ENCODE measurements at places on chromosomes 7 and 10.

DNA sequence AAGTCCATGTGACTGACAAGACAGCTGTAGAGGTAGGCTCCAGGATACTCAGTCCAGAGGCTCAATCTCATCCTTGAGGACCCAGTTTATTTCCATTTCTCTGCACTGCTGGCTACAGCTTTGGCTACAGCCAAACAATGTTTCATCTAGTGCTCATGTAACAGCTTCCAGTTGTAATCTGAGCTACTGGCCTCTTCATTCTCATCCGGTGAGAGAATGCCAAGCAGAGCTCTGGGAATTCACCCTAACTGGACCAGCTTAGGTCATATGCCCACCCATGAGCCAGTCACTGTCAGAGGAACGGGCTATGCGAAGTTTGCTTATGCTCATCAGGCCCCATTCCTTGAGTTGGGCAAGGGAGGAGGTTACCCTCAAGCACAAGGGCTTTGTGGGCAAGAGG is 192.9 kb downstream of the EVX1 start:
- DNase-seq = no peak

- DNase-seq = peak; percentile 47
These were observed 584 bp upstream of the GARS1 start for GRCh38 chr7:30594048-30594539.

DNA sequence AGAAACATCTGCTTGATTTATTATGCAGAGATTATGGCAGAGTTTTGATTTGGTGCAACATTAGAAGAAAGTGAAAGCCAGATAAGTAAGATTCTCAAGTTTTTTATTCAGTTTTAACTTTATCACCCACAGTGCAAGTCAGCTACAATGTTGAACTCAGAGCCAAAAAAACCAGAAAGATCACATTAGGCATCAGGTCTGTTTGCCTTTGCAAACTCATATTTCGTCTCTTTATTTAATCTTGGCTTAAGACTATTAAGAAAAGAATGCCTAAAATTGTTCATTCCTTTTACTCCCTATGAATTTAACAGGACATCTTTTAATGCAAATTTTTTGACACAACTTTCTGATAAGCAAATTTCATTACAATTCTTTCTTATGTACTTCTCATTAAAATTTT is 76.0 kb upstream of the TMEM26 start:
- DNase-seq = no peak

DNA sequence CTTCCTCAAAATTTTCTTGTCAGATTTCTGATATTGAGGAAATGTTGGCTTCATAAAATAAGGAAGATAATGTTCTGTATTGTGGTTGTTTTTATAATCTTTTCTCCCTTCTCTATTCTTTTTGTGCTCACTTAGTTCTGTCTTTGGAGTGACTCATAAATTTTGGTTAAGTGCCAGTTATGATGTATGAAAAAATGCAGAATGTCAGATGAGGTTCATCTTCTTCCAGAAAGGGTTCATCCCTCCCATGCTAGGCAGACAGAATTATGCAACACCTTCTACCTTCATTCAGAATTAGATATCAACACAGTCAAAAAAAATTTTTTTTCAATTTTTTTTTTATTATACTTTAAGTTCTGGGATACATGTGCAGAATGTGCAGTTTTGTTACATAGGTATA is 36.6 kb upstream of the CYP2C19 start:
- DNase-seq = no peak

GRCh38 chr10:43006490-43006889 is 70.4 kb upstream of the RET start:
- DNase-seq = no peak

- DNase-seq = no peak
These were observed 33.3 kb downstream of the GET4 start for GRCh38 chr7:909358-910329.

GRCh38 chr10:48242171-48242904 is 32.2 kb downstream of the FRMPD2 start:
- no peak for DNase-seq

DNA sequence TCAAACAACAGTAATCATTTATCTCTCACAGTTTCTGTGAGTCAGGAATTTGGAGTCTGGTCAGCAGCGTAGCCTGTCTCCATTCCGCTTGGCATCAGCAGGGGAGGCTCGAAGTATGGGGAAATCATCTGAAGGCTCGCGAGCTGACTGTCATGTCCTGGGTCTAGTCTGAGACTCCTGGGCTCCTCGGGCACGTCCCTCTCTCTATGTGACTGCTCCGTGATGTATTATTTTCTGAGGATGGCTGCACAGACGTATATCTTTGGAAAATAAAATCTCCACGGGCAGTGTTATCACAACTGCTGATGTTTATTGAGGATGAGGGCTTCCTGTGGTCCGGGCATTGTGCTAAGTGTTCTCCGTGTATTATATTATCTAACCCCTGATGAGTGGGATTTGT is 23.3 kb upstream of the PCGF5 start:
- DNase-seq = no peak

- no peak for DNase-seq
These were observed 881 bp upstream of the SSBP1 start for GRCh38 chr7:141737118-141737835.

DNA sequence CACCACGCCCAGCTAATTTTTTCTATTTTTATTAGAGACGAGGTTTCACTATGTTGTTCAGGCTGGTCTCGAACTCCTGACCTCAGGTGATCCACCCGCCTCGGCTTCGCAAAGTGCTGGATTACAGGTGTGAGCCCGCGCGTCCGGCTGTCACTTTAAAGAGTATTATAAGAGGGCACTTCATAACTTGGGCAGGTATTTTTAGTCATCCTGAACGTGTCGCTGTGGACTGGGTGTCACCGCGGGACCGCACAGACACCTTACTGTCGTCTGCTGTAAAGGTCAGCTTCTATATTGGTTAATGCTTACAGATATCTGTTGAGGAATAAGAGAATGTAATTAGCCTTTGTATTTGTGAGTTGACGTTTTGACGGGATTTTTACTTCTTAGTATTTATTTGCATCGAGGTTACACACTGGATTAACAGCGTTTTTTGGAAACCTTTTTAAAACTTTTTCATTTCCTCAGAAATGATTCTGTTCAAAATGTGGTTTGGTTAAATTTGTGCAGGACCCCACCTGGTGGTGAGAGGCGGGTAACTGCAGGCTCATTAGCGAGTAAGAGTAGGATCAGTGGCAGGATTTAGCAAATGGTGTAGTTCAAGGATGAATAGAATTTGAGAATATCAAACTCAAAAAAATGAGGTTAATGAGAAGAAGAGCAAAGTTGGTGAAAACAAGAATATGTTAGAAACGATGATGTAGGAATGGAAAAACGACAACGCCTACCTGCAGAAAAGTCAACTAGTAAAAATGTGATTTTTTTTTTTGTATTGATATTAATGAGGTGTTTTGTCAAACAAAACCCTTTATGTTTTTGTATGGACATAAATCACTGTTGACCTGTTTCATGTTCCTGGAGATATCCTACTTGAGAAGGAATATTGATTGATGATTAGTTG is 3.2 kb downstream of the DNAJB6 start:
- peak; percentile 52 for DNase-seq

GRCh38 chr7:46349490-46349889 is 428.4 kb upstream of the IGFBP3 start:
- no peak for DNase-seq

DNA sequence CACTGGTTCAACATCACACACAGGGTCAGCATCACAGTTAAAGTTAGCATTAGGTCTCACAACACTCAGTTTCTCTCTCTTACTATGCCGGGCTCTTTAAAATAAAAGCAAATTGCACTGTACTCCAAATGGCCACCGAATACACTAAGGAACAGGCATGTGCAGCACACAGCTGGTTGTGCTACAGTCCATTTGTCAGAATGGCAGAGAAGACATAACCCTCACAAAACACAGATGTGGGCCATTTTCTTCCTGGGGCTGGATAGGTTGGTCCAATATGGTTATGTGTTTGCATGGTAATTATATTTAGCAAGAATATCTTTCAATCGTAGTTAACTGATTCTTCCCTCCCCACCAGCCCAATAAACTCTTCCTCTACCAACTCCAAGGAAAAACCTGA is 9.0 kb downstream of the JCAD start:
- DNase-seq = no peak

DNA sequence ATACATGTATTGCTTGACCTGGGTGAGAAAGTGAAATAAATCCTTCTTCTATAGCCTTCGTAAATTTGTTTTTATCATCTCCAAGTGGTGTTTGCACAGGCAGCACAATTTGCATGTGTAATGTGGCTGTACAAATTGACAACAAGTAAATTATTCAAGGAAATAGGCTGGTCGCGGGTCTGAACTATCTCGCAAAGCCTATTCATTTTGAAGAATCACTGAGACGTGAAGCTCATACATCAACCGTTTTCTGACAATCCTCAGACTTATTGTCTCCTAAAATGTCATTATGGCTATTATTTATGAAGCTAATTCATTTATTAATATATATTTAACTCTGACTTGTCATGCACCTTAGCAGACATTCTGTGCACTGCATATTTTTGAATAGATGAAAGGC is 16.2 kb upstream of the FAM204A start:
- DNase-seq = no peak

DNA sequence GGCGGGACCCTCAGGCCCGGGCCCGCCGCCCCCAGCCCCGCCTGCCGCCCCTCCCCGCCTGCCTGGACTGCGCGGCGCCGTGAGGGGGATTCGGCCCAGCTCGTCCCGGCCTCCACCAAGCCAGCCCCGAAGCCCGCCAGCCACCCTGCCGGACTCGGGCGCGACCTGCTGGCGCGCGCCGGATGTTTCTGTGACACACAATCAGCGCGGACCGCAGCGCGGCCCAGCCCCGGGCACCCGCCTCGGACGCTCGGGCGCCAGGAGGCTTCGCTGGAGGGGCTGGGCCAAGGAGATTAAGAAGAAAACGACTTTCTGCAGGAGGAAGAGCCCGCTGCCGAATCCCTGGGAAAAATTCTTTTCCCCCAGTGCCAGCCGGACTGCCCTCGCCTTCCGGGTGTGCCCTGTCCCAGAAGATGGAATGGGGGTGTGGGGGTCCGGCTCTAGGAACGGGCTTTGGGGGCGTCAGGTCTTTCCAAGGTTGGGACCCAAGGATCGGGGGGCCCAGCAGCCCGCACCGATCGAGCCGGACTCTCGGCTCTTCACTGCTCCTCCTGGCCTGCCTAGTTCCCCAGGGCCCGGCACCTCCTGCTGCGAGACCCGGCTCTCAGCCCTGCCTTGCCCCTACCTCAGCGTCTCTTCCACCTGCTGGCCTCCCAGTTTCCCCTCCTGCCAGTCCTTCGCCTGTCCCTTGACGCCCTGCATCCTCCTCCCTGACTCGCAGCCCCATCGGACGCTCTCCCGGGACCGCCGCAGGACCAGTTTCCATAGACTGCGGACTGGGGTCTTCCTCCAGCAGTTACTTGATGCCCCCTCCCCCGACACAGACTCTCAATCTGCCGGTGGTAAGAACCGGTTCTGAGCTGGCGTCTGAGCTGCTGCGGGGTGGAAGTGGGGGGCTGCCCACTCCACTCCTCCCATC is 82.7 kb downstream of the PAX2 start:
- peak; percentile 40 for DNase-seq

- DNase-seq = no peak
These were observed 78.2 kb downstream of the EPC1 start for GRCh38 chr10:32268788-32269187.

DNA sequence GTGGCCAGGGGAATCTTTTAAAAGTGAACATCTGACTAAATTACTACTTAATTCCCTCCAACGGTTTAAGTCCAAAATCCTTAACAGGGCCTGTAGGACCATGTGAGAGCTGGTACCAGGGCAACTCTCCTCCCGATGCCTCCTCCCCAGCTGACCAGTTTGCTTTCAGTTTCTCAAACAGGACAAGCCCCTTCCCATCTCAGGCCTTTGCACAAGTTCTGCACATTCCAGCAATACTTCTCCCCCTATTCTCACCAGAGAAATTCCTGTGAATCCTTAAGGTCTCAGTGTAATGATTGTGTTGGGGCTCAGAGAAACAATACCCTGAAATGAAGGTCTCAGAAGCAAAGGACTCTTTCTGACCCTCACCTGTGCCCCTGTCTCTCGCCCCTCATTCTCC is 8.0 kb upstream of the CALHM1 start:
- DNase-seq = no peak

DNA sequence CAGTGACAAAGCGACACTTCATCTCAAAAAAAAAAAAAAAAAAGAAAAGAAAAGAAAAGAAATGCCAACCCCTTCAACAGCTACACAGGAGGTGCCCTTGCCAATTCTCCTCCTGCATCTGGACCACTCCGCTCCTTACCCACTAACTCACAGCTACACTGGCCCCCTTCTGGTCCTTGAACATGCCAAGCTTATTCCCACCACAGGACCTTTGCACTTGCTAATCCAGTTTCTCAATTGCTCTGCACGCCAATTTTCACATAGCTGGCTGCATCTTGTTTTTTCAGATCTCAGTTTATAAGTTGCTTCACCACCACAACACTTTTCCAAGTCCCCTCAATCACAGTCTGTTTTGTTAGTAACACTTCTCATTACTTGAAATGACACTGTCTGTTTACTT is 5.5 kb downstream of the PDAP1 start:
- no peak for DNase-seq

- no peak for DNase-seq
These were observed 88.8 kb downstream of the GSAP start for GRCh38 chr7:77327067-77327931.

DNA sequence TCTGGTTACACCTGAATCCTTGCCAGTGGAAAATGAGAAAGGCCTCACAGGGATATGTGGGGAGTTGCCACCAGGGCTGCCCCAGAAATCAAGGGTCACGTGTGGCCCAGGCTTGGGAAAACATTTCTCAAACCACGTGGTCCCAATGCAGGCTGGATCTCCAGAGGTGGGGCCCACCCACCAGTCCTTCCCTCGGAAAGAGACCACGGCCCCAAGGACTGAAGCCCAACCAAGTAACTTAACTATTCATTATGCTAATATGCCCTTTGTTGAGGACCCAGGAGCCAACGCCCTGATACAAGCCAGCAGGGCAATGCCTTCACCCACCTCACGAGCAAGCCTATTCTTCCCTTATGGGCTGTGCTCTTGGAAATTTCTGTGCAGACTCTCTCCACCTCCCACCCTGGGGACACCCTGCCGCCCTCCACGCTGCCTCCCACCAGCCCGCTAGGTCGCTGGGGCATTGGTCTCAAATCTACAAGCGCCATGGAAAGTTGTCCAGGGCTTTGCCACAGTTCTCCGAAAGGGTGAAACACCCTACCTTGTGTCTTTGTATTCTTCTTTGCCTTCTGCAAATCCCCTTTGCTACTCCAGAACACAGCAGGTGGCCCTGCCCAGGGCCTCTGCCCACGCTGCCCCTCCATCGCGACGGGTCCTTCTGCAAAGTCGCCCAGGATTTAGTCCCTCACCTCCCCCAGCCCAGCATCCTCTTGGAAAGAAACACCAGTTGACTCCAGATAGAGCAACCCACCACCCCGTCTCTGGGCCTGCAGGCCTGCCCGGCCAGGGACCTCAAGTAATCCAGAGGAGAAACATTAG is 8.8 kb downstream of the TNS3 start:
- no peak for DNase-seq
